KBM-7 (cell line): ENCODE measurements at places on chromosomes 3 and 15.

DNA sequence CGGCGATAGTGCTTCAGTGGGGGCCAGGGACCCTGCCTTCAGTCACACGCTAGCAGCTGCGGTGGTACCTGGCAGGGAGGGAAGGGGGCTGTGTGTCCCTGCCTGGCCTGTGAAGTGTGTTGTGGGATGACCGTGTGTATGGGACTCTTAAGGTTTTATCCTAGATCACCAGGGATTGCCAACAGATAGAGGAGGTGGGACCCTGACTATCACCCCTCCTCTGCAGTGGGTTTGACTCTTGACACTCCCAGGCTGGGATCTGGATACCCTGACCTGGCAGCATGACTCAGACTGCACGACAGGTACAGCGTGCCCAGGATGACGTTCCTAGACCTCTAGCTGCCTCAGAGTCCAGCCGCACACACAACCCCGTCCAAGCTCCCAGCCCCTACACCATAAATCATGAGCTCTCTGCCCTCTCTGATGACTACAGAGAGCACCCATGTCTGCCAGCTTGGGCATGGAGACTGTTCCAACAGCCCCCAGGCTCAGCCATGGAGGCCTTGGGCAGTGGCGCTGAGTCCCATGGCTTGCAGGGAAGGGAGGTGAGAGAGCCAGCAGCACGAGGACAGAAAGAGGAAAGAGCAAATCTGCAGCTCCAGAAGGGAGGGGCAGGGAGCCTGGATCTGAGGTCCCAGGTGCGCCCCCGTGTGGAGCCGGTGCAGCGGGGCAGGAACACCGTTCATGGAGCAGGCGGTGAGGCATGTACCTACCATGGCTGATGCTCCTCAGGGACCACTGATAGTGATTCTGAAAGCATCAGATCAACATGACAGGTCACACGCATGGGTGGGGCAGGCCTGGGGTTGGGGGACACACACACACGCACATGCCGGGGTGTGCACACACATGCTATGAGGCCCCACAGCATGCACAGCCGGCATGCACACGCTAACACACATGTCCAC, 71.0 kb downstream of the ADAMTS7 start:
- peak; percentile 91 for DNase-seq

DNA sequence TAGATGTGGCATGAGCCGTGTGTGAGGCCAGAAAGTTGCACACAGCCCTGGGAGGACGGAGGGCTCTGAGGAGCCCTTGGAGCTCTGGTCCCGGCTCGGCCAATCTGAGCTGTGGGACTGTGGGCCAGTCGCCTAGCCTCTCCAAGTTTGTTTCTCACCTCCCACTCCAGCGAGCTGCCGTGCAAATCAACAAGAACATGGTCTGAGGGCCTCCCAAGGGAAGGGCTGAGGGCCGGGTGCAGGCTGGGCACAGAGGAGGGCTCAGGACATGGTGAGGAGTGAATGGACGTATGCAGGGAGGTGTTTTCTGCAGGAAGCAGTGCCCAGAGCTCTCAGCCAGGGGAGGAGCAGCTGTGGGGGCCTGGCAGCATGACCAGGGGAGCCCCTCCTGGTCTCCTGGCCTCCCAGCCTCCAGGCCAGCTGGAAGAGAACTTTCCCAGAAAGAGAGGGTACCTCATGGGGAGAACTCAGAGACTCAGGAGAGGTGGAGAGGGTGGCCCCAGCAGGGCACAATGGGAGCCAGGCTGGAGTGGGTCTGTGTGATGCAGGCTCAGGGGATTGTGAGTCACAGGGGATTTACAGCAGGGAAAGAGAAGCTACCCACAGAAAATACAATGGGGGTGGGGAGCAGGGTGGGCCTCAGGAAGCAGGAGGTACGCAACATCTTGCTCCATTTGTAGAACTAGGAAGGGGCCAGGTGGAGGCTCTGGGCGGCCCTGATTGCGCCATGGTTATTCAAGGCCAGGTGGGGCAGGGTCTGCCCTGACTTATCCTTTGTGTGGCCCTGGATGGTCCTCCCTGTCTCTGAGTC, 24.8 kb downstream of the PSTPIP1 start:
- DNase-seq = no peak

DNA sequence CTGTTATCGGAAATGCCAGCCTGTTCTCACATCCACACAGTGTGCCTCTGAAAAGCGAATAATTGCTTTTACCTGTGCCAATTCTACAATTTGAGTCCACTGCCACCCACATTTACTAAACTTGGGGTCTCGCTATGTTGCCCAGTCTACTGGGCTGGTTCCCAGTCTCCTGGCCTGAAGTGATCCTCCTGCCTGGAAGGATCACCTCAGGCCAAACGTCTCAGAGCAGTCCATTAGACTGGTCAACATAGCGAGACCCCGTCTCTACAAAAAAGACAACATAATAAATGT, 827 bp upstream of the INO80 start:
- DNase-seq = no peak

DNA sequence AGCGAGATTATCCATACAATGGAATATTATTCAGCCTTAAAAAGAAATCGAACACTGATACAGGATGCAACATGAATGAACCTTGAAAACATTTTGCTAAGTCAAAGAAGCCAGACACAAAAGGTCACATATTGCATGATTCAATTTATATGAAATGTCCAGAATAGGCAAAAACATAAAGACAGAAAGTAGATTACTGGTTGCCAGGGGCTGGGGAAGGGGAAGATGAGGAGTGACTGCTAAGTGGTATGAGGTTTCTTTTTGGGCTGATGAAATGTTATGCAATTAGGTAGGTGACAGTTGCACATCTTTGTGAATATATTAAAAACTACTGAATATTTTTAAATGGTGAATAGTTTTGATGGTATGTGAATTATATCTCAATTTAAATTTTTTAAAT, 38.3 kb downstream of the LRRFIP2 start:
- no peak for DNase-seq

DNA sequence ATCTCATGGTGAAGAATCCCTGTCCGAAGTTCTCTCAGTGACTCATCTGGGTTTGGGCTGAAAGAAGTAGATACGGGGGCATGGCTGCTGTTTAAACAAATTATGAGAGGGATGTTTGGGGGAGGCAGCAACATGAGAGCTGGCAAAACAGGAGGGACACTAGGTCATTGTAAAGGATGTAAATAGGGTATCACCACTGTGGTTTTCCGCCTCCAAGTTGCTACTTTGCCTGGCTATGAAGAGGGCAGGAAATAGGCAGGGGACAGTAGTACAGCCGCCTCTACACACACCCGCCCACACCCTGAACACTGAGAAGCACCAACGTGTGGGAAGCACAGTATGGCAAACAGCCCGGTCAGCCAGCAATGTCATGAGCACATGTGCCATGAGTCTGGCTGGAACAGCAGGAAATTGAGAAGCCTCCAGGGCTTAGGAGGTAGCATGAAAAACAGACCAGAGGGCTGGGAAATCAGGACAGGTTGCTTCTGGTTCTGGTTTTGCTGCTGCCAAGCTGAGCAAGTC, 17.1 kb downstream of the HEXA start:
- DNase-seq = peak; percentile 73

GRCh38 chr15:36484038-36484778, 95.2 kb upstream of the CDIN1 start:
- DNase-seq = no peak

DNA sequence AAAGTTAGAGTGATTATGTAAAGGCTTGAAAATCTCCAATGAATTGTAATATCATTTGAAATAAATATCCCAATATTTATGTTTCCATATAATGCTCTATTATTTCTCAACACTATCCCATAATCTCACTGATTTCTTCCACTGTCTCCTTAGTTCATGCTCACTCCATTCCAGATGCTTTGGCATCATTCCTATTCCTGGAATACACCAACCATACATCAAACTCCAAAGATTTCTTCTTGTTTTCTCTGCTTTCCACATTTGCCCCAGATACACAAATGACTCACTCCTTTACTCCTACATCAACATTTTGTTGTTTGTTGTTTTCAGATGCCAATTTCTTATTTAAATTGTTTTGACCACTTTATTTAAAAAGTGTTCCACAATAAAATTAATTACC, 1390.8 kb downstream of the ZPLD1 start:
- DNase-seq = no peak

DNA sequence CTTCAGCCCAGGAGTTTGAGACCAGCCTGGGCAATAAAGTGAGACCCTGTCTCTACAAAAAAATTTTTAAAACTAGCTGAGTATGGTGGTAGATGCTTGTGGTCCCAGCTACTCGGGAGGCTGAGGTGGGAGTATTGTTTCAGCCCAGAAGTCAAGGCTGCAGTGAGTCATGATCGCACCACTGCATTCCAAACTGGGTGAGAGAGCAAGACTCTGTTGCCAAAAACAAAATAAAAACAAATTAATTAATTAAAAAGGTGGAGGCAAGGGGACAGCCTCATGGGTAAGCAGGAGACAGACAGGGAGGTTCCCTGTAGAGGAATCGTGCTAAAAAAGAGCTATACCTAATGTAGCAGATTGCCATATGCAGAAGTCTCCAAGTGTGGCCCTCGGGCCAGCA, 12.6 kb downstream of the HAPLN3 start:
- no peak for DNase-seq

- no peak for DNase-seq
Observed at GRCh38 chr15:93859176-93859575, 372.2 kb upstream of the MCTP2 start.

- DNase-seq = no peak
Observed at GRCh38 chr3:2094941-2095340, 3.7 kb upstream of the CNTN4 start.

DNA sequence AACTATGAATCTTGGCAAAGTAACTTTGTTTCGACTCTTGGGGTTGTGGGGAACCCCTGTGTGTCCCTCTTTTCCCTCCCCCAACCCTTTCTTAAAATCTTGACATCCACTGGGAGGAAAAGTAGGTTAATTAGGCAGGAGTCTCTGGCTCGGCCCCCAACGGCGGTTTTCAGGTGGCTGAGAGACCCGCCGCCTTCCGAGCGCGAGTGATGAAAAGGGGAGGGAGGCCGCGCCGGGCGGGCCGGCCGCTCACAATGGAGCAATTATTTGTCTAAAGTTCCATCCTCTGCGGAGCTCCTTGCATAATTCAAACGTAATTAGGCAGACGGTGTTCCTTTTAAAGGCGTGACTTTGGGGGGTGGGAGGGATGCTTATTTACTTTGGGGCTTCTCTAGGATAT, 51.7 kb downstream of the ZIC4 start:
- no peak for DNase-seq

DNA sequence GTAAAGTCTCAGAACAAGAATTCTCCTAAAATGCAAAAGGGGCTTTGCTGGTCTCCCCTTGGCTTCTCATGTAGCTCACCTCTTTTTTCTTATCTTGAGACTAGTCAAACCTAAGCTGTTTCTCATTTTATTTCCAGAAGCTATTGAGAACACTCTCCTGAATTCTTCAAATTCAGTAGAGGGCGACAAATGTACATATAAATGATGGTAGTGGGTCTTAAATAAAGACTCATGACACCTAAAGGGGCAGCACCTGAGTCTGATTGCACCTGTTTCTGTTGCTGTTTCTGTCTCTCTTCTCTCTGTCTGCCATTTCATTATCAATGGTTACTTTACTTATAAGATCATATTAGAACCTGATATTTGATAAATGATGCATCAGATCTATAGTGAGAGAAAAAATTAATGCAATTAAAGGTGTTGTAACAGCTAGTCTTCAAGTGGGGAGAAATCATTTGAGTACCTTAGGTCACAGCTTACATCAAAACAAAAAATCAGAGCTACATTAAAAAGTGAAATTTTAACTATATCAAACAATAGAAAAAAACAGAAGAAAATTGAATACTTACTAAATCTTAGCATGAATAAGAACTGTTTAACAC, 7.0 kb downstream of the ADIPOQ start:
- DNase-seq = peak; percentile 78

DNA sequence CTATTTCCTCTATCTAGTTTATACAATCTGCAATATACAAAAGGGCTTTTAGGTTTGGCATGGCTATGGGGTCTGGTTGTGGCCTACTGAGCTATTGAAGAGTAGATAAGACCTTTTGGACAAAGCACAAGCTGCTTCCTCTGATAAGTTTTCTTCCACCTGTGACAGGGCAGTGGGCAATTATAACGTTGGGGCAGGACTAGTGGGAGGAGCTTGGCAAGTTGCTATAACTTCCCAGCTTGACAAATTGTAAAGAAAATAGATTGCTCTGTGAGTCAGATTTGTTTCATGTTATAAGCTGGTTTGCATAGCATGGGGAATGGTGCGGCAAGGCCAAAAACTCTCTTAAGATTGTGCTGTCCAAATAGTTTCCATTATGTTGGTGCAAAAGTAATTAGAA, 64.9 kb downstream of the SLC7A14 start:
- no peak for DNase-seq

- no peak for DNase-seq
Observed at GRCh38 chr3:32897001-32897601, 54.3 kb upstream of the CCR4 start.

DNA sequence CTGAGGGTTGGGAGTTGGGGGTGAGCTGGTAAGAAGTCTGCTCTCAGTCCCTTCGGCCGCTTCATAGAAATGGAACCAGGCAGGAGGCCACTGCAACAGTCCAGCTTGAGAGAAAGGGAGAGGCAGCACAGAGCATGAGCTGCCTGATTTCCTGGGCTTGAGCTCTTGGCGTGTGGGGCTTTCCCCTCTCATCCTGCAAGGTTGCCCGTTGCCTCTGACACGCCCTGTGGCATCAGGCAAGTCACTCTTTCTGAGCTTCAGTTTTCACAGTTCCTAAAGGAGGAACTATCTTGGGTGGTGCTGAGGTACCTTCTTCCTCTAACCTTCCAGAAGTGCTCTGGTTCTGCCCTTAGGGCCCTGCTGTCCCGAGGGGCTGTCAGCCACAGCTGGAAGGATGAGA, 4.9 kb downstream of the MESP2 start:
- DNase-seq = peak; percentile 25

- DNase-seq = no peak
Observed at GRCh38 chr15:91816942-91817341, 36.6 kb upstream of the SLCO3A1 start.

DNA sequence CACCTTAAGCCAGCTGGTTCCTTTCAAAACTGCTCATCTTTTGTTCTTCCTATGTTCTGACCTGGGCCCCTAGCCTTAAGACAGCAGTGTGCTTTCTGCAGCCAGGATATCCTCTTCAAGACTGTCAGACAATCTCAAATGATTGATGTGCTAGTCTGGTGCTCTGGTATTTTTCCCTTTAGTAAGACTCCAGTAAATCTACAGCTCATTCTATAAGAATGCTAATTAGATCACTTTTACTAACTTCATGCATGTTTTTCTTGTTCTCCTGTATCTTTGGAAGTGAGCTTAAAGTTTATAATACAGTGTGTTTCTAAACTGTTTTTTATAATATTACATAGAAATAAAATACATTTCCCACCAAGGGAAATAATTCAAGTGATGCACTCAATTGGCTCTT, 220.9 kb upstream of the NANOGP8 start:
- no peak for DNase-seq

- DNase-seq = no peak
Observed at GRCh38 chr15:79967298-79968182, 3.5 kb downstream of the BCL2A1 start.

DNA sequence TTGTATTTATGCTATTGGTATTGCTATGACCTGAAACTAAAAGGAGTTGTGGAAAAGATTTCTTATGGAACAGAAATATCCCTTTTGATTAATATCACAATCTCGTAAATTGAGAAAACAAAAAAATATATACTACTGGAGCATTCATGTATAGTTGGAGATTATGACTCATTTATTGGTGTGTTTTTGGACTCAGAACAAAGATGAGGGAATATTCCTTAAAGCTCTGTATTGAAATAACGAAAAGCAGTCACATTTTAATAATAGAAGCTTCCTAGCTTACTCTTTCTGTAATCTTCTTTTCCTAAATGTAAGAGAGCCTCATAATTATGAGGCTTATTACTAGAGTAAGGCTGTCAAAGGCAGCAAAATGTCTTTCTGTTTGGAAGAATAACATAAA, 14.3 kb downstream of the CTNNB1 start:
- no peak for DNase-seq
